ENCODE measurements at places on chromosomes 3 and 15.

GRCh38 chr3:119747357-119747756 is 34.5 kb upstream of the NR1I2 start:
- DNase-seq = no peak

DNA sequence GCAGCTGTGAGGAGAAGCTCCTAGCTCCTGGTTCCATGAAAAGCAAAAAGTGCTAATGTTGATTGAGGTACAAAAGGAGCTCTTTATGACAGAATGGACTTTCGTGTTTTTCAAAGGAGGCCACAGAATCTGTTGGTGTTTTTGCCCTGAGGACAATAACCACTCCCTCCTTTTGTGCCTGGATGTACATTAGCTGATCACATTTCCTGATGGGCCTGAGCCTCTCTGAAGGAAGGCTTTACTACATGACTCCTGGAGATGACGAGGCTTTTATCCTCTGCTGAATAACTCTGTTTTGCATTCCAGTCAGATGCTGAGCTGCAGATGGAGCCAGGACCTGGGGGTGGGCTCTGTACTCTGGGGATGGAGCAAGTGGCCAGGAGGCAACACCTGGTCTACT is 301.9 kb downstream of the CACNA2D3 start:
- DNase-seq = no peak

DNA sequence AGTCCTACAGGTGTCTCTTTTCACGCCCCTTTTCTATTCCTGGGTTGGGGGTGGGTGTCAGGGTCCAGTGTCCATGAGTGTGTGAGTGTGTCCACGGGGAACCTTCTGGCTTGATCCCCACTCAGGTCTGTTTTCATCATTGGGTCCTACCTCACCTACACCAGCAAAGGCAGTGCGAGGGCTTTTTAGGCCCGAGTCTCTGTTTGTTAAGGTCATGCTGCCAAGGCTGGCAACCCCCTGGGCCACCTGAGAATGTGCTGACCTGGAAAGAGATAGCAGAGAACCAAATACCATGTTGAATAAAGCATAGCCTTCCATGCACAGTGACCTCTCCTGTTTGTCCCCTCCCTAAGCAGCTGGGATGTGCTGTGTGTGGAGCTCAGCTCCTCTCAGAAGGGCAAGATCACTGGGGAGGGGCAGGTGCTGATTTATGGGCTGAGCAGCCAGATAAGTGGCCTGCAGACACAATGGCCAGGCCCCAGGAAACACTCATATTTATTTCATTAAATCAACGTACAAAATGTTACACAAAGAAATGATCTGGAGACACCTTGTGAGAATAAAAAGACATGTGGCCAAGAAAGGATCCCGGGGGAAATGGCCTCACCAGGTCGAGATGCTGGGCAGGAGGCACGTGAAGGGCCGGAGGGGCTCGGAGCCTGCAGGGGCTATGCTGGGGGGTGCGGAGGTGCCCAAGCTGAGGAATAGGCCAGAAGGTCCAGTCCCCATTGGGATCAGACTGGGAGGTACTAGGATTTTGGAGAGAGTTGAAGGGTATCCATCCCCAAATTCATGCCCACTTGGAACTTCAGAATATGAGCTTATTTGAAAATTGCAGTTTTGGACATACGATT is 36.1 kb downstream of the RAB6B start:
- no peak for DNase-seq

DNA sequence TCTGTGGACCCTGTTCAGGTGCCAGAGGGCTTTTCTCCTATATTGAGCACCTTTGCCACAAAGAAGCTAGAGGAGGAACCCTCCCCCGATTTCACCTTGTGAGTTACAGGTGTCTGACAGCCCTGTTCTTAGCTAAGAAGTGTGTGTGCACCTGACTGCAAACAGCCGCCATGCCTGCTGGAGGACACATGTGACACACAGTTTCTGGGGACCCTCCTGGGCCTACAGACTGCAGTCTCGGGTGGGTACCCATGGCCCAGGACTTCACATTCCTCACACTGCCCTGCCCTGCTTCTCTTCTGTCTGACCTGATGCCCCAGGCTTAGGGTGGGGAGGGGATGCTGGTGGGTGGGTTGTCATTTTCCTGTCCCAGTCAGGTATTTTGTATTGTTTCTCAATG is 140.6 kb downstream of the CACNA1D start:
- DNase-seq = no peak

GRCh38 chr3:64166584-64167162 is 58.6 kb downstream of the PRICKLE2 start:
- DNase-seq = no peak

DNA sequence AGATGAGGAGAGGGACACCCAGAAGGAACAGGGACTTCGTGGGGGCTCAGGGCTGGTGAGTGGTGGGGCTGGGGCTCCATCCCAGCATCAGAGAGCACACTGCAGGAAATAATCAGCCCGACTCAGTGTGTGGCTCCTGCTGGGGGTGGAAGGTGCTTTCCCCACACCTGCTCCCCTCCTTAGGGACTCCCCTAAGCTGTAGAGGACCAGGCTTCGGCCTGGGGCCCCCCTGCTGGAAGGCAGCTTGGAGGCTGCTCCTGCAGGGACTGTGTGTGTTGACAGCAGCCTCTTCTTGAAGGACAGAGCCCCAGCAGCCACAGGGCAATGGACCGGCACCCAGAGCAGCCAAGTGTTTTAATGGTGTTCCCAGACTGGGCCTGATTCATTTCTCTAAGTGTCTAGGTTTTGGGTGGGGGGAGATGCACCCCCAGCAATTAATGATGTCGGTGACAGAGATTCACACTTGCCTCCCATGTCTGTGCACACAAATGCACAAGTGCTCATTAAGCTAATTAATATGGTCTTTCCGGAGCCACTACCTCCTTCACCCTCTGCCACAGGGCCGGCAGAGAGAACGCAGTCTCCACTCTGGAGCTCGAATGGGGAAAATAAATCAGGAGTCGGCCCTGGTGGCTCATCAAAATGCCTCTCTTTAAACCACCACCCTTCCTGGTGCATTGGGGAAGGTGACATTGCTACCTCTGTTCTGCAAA is 16.9 kb upstream of the FGD5 start:
- DNase-seq = no peak

- DNase-seq = no peak
Observed at GRCh38 chr3:32436816-32437189, 45.1 kb downstream of the CMTM7 start.

GRCh38 chr15:90082140-90082715 is 20.0 kb downstream of the IDH2 start:
- no peak for DNase-seq

DNA sequence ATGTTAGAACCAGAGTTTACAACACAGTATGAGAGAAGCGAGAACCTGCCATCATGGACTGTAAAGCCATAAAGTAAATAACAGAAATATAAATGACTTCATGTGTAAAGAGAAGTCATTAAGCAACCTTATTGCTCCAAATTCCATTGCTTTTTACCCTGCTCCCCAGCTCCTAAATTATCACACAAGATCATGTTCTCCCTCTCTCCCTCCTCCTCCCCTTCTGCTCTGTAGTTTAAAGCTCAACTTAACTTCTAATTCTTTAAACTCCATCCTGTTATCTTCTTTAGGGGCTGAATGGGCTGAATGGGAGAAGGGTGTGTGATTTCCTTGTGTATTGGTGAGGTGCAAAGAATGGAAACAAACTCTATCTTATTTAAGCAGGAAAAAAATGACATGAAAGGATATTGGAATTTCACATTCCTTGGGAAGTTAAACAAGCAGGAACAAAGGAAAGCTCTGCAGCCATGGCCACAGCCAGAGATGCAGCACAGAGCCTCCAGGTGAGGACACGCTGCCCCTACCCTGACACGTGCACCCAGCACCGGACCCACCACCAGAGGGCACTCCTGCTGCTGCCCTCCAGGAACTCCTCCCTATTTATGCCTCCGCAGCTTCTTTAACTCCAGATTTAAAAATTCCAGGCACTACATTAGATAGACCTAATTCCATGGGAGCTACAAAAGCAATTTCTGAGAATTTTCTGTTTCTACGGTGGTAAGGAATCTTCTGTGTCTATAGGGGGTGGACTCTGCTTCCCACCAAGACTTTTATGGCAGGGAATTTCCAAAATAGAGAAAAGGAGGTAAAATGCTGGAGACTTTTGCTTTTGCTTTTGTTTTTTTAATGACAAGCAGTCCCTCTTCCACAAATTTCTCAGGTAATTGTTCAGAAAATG is 76.9 kb upstream of the ABI3BP start:
- DNase-seq = no peak

GRCh38 chr3:151852074-151852811 is 21.2 kb upstream of the SUCNR1 start:
- DNase-seq = no peak

GRCh38 chr3:13750731-13751130 is 129.1 kb downstream of the WNT7A start:
- no peak for DNase-seq

Measured in DMS79 (cell line).